Stimulated activated CD8-positive, alpha-beta memory T cell treated with anti-CD3 and anti-CD28 coated beads, Interleukin-4, amount 100 ng/mL, for 4 hours (primary cell): ENCODE measurements at places on chromosomes 2 and 18.

DNA sequence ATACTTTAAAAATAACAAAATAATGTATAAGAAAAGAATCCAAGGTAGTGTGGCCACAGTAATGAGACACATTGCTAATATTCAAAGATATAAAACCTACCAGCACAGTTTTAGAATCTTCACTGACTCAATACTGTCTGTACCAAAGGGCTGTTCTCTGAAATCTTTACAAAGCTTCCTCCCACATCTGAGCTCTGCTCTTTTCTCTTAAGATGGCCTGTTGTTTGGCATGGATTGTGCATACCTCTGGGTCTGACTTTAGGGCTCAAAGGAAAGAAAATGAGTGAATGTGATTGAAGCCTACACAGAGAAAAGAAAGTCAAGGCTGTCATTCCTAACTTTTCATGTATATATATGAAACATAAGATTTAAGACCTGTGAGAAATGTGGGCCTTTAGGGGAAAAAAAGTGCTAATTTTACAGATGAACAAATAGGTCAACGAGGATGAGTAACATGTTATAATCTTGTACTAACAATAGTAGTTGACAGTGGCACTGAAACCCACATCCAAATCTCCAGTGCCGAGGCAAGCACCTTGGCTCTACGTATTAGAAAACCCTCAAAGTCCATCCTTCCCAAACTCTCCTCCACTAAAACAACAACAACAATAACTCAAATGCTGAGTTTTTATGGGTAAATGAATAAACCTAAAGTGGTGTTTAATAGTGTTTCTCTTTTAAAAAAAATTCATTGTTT, 114.2 kb downstream of the ZNF521 start:
- DNase-seq, result no peak

DNA sequence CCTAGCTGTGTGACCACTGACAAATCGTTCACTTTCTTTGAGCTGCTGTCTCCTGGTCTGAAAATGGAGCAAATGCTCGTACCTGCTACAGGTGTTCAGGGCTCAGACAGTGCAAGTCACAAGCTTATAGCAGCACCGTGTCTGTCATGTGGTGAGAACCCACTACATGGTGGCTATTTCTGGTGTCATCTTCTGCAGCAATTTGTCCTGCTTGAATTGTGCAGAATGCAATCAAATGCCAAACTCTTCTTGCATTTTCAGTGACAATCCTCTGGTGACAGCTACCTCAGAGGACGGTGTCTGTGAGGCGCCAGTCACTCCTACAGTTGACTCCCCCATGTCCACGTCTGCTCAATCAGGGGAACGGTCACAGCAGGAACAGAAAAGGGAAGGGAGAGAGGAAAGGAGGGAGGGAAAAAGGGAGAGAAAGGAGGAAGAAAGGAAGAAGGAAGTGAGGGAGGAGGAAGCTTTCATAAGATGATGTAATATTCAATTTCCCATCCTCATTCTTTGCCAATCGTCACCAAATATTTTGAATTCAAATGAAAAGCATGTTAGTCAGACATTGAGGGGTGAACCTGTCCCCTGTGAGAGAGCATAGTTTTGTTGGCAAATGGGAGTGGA, 122.2 kb downstream of the BCL2 start:
- no peak for DNase-seq

- DNase-seq, result no peak
These were observed 113.7 kb upstream of the SPRED2 start for GRCh38 chr2:65545837-65546805.

DNA sequence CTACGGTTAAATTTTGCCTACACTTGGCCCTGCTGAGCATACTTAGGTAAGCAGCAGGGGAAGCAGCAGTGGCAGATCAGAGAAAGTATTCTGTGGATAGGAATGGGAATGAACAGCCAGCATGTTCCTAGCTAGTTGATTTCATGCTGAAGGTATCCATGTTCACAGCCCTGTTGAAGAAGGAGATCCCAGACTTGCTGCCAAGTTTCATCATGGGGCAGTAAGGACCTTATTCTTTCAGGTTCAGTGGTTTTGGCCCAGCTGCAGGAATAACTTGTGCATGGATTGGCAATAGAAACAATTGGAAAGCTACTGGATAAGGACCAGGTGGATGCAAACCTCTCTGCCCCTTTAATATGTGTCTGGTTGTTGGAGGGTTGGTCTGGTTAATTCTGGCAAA, 98.2 kb upstream of the TMEM178A start:
- no peak for DNase-seq

DNA sequence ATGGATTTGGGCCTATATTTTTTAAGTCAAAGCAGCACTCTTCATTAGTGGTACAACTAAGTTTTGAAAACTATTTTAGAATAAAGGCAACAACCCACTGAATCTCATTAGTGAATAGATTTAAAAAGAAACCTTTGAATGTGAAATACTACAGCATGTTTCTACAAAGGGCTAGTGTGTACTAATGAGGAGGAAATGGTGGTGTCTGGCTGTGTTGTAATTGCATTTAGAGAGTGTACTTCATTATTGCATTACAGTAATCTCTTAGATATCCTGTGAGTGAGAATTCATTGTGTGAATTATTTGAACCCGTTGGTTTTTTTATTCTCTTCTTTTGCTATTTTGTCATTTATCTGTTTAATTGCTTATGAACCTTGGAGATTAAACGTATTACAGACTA, 575.4 kb upstream of the FAM98A start:
- no peak for DNase-seq

GRCh38 chr2:9126540-9126939, 80.1 kb upstream of the ASAP2 start:
- DNase-seq, result no peak

GRCh38 chr2:76895469-76895868, 626.7 kb downstream of the LRRTM4 start:
- DNase-seq, result no peak

DNA sequence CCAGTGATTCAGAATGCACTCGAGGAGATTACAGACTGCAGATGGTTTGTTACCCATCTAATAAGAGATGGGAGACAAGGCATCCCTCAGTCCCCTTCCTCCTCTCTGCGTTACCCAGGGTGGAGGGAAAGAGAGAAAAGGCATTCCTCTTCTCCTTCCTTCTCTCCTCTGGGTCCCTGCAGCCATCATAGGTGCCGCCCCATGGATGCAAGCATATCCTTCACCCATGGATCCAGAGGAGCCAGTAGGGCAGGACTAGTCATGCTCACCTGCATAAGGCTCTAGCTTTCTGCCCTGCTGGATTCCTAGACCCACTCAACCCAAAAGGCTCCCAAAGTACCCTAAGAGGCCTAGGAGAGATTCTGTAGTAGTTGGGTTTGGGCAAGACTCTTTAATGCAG, 20.4 kb downstream of the CMPK2 start:
- no peak for DNase-seq

- no peak for DNase-seq
These were observed 74.2 kb downstream of the OTX1 start for GRCh38 chr2:63124850-63125249.

DNA sequence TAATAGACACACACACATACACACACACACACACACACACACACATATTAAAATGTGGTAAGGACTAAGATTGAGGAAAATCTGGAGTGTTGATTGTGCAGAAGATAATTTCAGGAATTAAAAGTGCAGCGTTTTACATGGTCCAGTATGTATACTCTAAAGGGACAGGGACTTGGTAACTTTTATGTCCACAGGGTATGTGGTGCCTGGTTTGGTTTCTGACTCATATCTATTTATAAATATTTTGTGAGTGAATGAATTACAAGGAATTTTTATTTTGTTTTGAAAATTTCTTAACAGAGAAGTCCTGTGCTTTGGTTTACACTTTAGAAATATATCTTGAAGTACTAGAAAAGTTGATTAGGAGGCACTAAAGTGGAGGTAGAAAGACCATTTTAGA, 287.7 kb upstream of the NXPH2 start:
- no peak for DNase-seq

GRCh38 chr2:100178085-100178788, 35.8 kb upstream of the AFF3 start:
- DNase-seq, result no peak

- DNase-seq, result no peak
These were observed 361.7 kb upstream of the PKDCC start for GRCh38 chr2:41686156-41686555.

DNA sequence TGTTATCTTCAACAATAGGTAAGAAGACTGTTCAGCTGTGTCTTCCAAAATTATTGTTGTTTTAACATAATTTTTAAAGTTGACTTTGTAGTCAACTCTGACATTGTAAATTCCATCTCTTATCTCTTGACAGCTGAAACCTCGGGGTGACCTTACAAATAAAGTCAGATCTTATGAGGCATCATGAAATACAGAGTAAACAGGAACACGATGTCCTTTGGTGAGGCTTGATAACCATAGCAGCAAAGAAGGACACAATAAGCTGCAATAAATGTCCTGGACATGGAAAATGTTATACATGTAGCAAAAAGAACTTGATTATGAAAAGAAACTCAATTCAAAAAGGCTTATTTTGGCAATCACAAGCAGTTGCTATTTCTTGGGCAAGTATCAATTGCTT, 618.9 kb upstream of the SLC39A10 start:
- no peak for DNase-seq

GRCh38 chr2:134776836-134777235, 58.0 kb upstream of the TMEM163 start:
- DNase-seq, result no peak

DNA sequence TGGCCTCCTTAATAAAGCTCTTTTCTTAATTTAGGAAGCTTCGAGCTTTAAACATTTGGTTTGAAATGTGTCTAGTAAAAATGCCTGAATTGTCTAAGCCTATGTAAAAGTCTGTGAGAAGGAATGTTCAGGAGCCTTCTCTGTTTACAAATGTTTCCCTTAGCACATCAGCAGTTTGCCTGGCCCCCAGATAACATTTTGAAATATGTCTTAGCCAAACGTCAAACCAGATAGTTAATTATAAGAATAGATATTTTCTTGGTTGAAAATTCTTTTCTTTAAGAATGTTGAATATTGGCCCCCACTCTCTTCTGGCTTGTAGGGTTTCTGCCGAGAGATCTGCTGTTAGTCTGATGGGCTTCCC, 498.6 kb downstream of the CCDC85A start:
- no peak for DNase-seq

GRCh38 chr2:157190151-157190550, 67.4 kb upstream of the GALNT5 start:
- no peak for DNase-seq

GRCh38 chr2:39568116-39568515, 97.6 kb upstream of the TMEM178A start:
- DNase-seq, result no peak

GRCh38 chr2:230202430-230203109, 17.2 kb downstream of the SP110 start:
- no peak for DNase-seq

DNA sequence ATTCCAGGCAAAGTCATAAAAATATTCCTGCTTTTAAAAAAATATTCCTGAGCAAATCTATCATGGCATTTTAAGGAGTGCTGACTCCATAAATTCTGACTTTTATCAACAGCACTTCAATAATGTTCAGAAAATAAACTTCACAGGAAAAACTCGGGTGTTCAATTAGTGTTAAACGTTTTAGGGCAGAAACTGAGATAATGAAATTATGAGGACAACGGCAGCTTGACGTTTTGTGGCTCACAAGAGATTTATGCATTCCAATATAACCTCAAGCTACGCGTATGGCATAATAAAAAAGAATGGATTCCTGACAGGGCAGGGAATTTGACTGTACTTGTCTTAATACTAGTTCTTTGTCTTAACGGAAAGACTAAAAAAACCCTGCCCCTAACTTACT, 133.2 kb downstream of the ICOS start:
- no peak for DNase-seq

- DNase-seq, result no peak
These were observed 16.2 kb upstream of the ESPNL start for GRCh38 chr2:238083919-238084318.

- DNase-seq, result no peak
These were observed 146.3 kb upstream of the CTAGE1 start for GRCh38 chr18:22564036-22564435.

- DNase-seq, result no peak
These were observed 36.5 kb upstream of the HTR2B start for GRCh38 chr2:231161252-231161839.

DNA sequence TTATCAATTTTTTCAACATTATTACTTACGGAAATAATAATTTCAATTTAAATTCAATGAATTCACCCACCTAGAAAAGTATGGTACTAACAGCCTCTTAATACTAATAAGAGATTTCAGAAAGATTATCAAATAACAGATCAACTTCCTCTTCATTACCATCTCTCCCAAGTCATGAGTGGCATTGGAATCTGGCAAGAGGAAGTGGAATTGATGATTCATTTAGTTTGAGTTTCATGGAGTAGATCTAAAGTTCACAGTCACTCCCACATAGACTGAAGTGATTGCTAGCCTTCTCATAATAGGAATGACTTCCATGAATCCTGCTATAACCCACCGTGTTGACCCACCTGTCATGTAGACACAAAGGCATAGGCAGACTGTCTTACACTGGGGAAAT, 77.7 kb upstream of the WDR75 start:
- no peak for DNase-seq

DNA sequence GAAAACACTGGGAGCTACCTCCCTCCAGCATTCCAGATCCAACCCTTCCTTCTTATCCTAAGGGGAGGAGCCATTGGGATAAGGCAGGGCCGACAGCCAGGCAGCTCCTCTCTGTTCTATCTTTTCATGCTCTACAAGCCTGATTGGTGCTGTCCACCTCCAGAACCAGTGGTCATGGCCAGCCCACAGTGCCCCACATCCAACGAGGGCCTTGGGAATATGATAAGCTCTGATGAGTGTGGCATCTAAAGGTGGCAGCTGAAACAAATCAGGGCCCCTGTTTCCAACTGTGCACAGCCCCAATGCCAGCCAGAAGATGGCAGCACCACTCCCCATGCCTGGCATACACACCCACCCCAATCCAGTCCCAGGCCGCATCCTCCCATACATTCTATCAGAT, 329.3 kb downstream of the C1D start:
- DNase-seq, result no peak

- DNase-seq, result no peak
These were observed 101.4 kb downstream of the COLEC12 start for GRCh38 chr18:398935-399630.

- no peak for DNase-seq
These were observed 188.5 kb downstream of the TPGS2 start for GRCh38 chr18:36640021-36640952.

- no peak for DNase-seq
These were observed 25.1 kb downstream of the KDM3A start for GRCh38 chr2:86466306-86466705.

GRCh38 chr18:49858309-49859020, 45.1 kb upstream of the ACAA2 start:
- peak; percentile 30 for DNase-seq

DNA sequence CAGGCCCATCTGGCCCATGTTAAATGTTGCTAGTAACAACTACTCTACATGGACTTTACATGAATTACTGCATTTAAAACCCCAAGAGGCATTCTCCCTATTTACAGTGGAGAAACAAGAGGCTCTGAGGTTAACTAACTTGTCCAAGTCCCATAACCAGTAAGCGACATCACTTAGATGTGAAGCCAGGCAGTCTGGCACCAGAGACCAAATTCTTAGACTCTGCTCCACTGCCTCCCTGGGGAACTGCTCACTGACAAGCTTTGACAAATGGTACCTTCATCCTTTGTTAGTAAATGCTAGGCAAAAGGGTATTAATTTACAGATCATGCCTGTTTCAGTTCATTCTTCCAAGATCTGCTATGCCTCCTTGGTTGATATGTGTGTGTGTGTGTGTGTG, 124.8 kb downstream of the AFF3 start:
- DNase-seq, result no peak
